ENCODE measurements at places on chromosomes 12 and 14.

GRCh38 chr14:35268946-35269345 lies 23.2 kb upstream of the PSMA6 start:
- no peak for DNase-seq

- DNase-seq: no peak
Measured at GRCh38 chr12:68106160-68106559, 53.4 kb downstream of the IFNG start.

- DNase-seq: no peak
Measured at GRCh38 chr12:91984556-91984955, 161.1 kb downstream of the BTG1 start.

DNA sequence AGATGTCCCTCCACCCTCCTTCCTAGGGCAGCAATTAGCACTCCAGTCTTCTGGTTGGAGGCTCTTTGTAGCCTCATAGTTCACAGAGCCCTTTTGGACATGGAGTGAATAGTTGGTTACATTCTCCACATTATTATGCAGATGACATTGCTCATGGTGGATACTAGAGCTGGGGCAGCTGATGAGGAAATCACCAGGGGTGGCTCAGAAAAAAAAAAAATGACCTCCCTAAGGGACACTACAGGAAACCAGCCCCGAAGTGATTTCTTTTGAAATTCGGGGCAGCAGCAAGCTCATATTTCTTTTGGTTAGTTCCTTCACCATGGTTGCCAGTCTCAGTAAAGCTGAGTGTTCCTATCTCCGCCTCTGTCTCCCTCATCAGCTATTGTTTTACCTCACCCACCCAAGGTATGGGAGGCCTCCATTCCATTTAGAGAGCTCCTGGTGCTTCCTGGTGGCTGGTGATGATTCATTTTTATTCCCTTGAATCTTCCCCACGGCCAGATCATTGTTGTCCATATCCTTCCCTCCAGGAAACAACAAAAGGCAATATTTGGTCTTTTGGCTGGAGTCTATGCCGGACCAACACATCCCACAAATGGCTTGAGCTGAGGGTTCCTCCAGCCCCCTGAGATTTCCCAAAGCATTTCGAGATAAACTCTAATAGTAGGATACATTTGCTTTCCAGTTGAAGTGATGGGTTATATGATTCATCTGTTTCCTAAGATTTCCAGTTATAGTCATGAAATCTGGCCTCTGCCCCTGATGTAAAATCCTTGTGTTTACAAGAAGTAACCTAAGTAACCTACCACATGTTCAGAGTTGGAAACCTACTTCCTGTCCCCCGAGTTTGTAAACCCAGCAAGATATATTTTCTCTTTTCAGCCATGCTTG lies 56.2 kb upstream of the NID2 start:
- DNase-seq: no peak

DNA sequence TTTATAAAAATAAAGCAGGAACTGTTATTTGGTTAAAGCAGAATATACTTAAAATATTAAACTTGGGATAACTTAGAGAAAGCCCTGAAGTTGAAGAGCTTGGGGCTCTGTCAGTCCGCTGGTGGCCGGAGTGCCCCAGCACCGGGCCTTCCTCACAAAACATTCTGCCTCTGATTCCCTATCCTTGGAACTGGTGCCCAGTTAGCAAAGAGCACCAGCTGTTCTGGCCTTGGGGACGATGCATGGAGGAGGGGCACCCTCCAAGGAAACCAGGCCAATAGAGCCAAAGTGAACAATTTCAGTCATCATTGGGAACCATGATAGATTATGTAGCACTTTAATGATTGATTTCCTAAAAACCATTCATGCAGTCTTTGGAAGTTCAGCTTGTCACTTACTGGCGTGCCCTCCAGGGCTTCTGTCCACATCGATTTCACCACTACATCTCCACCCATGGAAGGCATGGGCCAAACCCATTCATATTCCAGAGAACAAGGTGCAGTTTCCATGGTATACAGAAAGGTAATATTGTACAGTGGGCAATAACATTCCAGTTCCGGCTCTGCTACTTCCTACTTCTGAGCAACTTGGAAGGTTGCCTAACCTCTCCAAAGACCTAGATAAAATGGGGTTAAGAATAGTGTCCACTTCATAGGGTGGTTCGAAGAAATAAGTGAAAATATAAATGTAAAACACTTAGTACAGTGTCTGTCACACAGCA lies 145.9 kb downstream of the ETV6 start:
- no peak for DNase-seq

- no peak for DNase-seq
Measured at GRCh38 chr12:121391619-121392324, 8.1 kb upstream of the RNF34 start.

DNA sequence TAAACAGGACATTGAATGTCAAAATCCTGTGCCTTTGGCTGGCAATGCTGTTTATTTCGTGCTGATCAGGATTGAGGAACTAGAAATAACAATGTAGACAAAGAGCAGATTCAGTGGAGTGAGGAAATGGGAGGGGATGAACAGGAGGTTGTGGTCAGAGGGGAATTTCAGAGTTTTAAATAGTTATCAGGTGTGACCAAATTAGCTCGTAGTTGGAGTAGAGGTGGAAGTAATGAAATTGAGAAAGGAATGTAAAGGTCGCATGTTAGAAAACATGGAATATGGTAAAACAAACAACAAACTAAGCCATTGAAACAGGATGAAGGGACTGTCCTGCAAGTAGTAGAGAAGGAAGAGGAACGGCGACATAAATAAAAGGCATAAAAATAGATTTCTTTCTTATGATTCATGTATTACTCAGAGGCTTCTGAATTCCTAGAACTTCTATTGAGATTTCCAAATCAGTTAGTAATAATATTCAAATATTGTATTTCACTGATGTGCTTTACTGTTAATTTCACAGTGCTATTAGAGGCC lies 9.5 kb upstream of the SAV1 start:
- no peak for DNase-seq

- no peak for DNase-seq
Measured at GRCh38 chr14:25431211-25432076, 381.5 kb upstream of the STXBP6 start.

GRCh38 chr14:29993143-29993542 lies 65.5 kb upstream of the PRKD1 start:
- DNase-seq: no peak

DNA sequence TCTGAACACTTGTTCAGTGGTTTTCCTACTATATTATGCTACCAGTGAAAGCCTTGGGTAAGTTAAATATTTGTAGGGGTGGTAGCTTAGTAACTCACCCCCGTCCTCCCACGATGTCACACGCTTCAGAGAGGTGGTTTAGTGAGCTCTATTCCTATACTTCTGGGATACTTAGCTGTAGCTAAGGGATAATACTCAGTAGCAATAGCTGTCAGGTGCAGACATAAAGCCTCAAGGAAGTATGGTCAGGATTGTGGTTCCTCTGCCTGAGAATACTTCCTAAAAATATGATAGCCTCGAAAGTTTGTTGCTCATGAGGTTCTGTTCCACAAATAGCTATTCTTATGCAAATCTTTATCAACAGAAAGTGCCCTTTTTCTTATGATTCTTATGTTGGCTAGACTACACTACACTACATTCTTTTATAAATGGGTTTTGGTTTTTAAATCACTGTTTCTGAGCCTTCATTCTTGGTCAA lies 11.9 kb downstream of the DLST start:
- no peak for DNase-seq

GRCh38 chr14:70714055-70714550 lies 72.4 kb downstream of the TTC9 start:
- DNase-seq: peak; percentile 23

GRCh38 chr14:69715725-69716477 lies 51.0 kb upstream of the SRSF5 start:
- no peak for DNase-seq

DNA sequence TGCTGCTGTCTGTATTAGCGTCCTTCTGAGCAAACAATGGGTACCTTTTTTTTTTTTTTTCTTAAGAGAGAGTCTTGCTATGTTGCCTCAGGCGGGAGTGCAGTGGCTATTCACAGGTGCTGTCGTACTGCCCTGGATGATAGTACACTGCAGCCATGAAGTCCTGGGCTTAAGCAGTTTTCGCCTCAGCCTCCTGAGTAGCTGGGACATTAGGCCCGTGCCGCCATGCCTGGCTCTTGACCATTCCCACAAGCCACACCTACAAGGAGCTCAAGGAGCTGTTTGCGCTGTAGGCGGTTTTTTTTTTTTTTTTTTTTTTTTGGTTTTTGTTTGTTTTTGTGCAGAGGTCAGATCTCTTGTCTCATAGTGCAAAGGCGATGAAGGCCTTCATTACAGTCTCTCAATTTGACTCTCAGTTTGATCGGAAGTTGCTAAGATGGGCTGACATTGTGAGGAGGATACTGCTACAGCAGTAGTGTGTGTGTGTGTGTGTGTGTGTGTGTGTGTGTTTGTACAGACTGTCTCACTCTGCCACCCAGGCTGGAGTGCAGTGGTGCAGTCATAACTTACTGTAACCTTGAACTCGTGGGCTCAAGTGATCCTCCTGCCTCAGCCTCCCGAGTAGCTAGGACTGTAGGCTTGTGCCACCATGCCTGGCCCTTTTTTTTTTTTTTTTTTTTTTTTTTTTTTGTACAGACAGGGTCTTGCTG lies 34.2 kb downstream of the TRAF3 start:
- DNase-seq: no peak

- DNase-seq: no peak
Measured at GRCh38 chr12:108145011-108145410, 15.9 kb downstream of the WSCD2 start.

GRCh38 chr12:113220593-113221180 lies 577 bp upstream of the TPCN1 start:
- no peak for DNase-seq

DNA sequence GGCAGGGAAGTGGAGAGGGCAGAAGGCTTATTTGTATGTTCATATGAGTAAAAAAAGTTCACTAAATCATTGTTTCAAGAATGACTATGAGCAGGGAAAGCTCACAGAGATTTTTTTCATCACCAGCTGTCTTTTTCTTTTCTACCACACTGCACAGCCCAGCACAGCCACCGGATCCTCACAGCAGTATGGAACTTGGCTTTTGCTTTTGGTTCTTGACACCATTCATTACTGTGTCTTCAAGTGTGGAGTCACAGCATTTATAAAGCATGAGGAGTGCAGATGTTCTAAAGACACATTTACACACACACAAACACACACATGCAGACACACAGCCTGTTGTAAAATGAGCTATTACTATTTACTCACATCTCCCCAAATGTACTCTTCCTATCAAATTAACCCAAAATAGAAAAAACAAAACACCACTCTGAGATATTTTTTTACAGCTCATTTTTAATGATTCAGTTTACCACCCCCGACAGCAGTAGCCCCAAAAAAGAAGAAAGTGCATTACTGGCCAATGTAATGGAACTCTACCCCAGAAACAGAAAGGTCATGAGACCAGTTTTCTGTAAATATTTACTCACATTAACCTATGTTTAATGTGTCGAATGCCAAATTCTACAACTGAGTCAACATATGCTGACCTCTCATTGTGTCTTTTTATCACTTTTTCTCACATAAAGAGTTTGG lies 60.5 kb downstream of the BTG1 start:
- no peak for DNase-seq

DNA sequence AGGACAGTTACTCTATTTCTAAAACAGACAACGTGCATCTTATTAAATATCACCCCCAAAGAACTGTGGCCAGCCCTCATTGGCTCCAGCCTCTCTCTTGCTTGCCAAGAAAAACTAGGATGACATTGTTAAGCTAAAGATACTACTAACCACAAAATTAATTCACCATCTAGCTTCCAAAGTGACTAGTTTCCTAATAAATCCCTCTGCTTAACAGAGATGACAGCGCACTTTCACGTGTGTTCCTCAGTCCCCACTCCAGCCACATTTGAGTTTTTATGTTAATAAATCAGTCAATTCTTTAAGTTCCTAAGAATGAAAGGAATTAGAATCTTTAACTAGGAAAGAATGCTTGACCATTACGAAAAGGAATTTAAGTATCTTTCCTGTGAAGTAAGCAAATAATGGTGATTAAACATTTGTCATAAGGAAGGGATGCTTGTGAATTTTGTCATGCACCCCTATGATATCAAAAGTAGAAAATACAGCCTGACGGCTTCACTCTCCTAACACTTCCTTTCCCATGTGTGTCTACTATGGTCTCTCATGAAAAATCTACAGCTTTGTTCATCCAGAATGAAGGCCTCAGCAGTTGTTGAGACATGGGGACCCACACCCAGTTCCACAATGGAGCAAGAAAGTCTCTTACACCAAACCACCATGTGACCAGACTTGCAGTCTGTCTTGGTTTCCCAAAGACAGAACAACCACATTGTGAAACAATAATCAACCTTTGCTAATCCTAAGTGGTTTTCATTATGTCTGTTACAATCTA lies 8.1 kb downstream of the CORO1C start:
- no peak for DNase-seq

- no peak for DNase-seq
Measured at GRCh38 chr12:107356937-107357295, 263.6 kb upstream of the CRY1 start.

DNA sequence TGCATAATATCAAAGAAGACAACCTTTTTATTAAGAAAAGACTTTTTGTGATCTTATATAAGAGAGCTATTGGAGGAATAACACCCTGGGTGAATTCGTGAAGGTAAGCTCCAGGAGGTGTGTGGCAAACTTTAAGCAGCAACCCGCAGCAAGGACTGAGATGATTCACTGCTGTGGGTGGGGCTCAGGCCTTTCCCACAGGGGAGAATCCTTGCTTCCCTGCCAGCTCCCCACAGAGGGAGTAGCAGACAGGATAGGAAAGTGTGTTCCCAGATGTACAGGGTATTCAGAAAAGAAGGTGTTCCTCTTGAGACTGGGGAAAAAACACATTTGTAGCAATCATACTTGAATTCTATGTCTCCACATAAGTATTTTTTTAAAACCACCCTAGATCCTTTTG lies 9.2 kb downstream of the NDUFA12 start:
- DNase-seq: no peak

- no peak for DNase-seq
Measured at GRCh38 chr12:51191516-51192283, 18.8 kb upstream of the TFCP2 start.

Data from activated CD4-positive, alpha-beta T cell treated with anti-CD3 and anti-CD28 coated beads, Interleukin-2, amount 50 U/mL, for 4 hours (primary cell).